H54 (cell line): ENCODE measurements at places on chromosomes 16 and 17.

DNA sequence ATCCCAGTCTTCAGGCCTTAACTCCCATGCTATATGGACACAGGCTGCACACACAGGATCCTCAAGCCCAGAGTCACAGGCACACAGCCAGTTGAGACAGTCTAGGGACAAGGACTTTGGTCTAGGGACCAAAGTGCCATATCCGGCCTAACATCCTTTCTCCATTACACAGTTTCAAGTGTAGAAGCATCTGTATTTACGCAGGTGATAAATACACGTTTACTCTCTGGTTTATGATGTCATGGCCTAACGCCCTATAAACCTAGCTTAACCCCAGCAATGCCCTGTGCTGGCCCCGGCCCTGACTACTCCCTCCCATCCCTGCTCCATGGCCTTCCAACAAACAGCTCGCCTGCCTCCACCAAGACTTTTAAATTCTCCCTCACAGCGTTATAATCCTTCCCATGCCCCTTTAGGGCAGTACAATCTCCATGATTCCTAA, 17.1 kb downstream of the CUEDC1 start:
- no peak for DNase-seq

DNA sequence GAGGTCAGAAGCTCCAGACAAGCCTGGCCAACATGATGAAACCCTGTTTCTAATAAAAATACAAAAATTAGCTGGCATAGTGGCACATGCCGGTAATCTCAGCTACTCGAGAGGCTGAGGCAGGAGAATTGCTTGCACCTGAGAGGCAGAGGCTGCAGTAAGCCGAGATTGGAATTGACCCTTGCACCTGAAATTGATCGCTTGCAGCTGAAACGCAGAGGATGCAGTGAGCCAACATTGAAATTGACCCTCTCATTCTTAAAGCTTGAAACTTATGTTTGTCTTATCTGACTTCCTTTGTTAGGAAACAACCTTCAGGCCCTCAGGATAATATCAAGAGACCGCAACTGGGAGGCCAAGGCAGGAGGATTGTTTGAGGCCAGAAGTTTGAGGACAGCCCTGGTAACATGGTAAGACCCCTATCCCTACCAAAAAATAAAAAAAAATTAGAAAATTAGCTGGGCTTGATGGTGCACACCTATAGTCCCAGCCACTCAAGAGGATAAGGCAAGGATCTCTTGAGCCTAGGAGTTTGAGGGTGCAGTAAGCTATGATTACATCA, 376.6 kb upstream of the XYLT1 start:
- DNase-seq: no peak

DNA sequence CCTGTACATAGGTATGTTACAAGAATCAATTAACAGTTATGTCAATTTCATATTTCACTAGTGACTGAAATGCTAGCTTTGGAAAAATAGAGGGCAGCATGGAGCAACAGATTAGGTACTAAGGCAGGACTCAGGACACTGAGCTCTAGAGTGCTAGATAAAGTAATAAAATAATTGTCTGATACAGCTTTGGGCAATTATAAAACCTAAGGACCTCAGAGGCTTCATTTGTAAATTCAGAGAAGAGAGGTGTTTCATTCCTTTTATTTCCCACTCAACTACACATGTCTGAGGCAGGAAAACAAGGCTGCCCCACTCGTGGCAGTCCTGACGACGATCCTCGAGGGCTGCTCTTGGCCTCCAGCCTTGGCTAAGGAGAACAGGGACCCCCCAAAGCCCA, 81.5 kb downstream of the CA4 start:
- DNase-seq: no peak

DNA sequence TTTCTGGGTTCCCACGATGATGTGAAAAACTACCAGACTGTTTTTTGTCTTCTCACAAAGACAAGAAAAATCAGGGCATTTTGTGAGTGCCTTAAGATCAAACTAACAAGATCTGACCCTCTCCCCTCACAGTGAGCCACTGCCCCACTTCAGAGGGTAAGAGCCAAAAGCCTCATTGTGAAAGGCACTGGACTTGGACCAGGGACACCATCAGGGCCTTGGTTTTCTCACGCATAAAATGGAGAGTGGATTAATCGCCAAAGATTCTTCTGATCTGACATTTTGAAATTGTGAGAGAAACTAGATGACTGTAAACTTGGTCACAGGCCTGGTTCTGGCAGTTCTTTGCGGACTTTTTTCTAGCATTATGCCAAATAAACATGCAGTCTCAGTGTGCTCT, 21.0 kb upstream of the ENDOV start:
- DNase-seq: no peak

- no peak for DNase-seq
Observed at GRCh38 chr17:46154151-46154816, 38.9 kb downstream of the KANSL1 start.

GRCh38 chr16:84741340-84741830, 41.6 kb downstream of the USP10 start:
- no peak for DNase-seq

DNA sequence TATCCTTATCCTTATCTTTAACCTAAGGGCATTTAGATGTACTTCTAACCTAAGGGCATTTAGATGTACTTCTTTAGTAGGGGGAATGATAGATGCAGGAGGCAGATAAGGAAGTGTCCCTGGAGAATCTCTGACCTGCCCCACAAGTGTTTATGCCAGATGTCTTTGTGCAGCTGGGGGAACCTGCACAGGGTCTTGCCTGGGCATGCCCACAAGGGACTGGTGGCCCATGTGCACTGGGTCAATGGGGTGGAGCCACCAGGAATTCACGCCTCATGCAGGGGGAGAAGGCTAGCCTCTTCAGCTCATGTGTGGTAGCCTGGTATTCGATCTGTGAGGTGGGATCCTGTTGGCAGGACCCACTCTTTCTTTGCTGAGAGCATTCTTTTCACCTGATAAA, 38.0 kb downstream of the CA10 start:
- no peak for DNase-seq

GRCh38 chr16:836221-836620, 35.7 kb upstream of the GNG13 start:
- no peak for DNase-seq

DNA sequence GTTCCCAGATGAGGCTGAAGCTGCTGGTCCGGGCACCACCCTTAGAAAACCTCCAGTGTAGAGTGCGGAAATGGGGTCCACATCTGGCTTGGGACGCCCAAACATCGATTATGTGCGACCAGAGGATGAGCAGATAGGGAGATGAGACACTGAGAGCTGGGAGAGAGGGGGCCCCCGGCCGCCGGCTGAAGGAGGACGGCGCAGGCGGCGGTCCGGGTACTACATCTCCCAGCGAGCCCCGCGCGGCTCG, 182 bp upstream of the SPECC1 start:
- no peak for DNase-seq
